ENCODE measurements at places on chromosomes 2 and 18. TPM values are rescaled to one million over a fixed set of nuclear protein-coding genes. Genes with fewer than 3 reads are reported as not detected.
A peak's percentile ranks its signal among the peaks of the same experiment; 100 is the strongest.

- no peaks in the 10 kb centered on the region for H3K4me1 ChIP-seq
- no peaks in the 10 kb centered on the region for H3K27me3 ChIP-seq
- H3K4me3 ChIP-seq, result no peak overlapping the region
- DNase-seq, result no peak
- H3K36me3 ChIP-seq, result no peaks in the 10 kb centered on the region
- H3K27ac ChIP-seq, result no peak overlapping the region
These were observed 113.1 kb upstream of the WDR75 start for GRCh38 chr2:189327879-189328847.

- no peaks in the 10 kb centered on the region for H3K27me3 ChIP-seq
- no peaks in the 10 kb centered on the region for H3K4me1 ChIP-seq
- no peak for DNase-seq
- no peak overlapping the region for H3K4me3 ChIP-seq
These were observed 18.8 kb downstream of the ANKRD29 start for GRCh38 chr18:23643815-23644490.

DNA sequence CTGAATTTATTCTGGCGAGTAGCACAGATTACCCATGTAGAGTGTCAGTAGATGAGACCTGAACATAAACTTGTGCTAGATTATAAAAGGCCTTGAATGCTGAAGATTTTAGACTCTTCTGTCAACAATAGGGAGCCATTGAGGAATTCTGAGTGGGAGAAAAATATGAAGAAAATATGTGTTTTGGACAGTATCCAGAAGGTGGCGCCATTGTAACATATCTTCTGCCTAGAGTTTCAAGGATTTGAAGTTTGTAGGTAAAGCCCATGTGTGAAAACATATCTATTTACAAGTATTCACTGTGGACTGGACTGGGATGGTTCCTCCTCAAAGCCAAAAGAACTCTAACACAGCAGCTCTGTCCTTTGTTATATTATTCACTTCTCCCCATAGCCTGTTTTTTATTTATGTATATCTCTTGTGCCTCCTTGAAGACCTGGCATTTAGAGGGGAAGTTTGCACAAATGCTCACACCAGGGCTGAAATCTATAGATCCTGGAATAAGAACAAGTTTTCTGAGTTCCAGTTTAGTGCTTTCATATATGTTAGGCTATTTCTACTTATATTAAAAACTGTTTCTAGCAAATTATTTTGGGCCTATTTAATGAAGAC is 124.9 kb downstream of the RDH14 start:
- H3K4me1 ChIP-seq, result no peaks in the 10 kb centered on the region
- H3K27ac ChIP-seq, result no peak overlapping the region
- H3K27me3 ChIP-seq, result no peaks in the 10 kb centered on the region

GRCh38 chr18:28846958-28847357 is 670.0 kb upstream of the CDH2 start:
- DNase-seq, result no peak
- no peak overlapping the region for H3K4me3 ChIP-seq
- H3K4me1 ChIP-seq, result no peaks in the 10 kb centered on the region
- no peaks in the 10 kb centered on the region for H3K27me3 ChIP-seq
- H3K27ac ChIP-seq, result no peak overlapping the region
- no peaks in the 10 kb centered on the region for H3K36me3 ChIP-seq

GRCh38 chr2:6917071-6917760 is at the start of gene RNF144A:
RNF144A (plus strand) TSS chr2:6917412; CDS start chr2:6996927, 79,515 bp downstream.
- no peaks in the 10 kb centered on the region for H3K27me3 ChIP-seq
- peaks cover 17% of the 10 kb centered on the region for H3K4me1 ChIP-seq
- peak; percentile 87 for DNase-seq

GALNT5 gene
- total RNA-seq, result 0.06 TPM

GRCh38 chr18:76814256-76814655 is 8.1 kb upstream of the ZNF236 start:
- no peak for DNase-seq
- H3K27ac ChIP-seq, result no peak overlapping the region
- H3K4me3 ChIP-seq, result no peak overlapping the region
- no peaks in the 10 kb centered on the region for H3K4me1 ChIP-seq
- H3K27me3 ChIP-seq, result no peaks in the 10 kb centered on the region

VSNL1 gene
- 108 TPM for total RNA-seq

LIMS3 gene
- total RNA-seq, result 2.0 TPM

TAF1B gene
- 25.8 TPM for total RNA-seq

DNA sequence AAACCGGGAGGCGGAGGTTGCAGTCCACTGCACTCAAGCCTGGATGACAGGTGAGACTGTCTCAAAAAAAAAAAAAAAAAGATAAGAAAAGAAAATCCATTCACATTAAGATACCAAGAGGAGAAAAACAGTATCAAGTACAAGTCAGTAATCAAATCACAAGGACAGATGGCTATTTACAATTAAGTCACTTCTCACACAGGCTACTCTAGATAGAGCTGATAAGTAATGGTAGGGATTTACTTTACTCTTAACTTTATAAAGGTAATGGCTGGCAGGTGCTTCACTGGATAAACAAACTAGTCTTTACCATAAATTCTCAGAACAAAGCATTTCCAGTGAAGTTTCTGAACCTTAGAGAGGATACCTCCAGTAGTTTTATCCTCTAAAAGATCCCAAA is 11.5 kb downstream of the SF3B1 start:
- DNase-seq, result no peak
- peaks cover 42% of the 10 kb centered on the region for H3K36me3 ChIP-seq
- no peak overlapping the region for H3K4me3 ChIP-seq
- no peaks in the 10 kb centered on the region for H3K27me3 ChIP-seq
- H3K27ac ChIP-seq, result no peak overlapping the region

ADAM17 gene
- 23.5 TPM for total RNA-seq

SERPINB12 gene
- total RNA-seq, result not detected

GRCh38 chr2:35082072-35082471 is 1273.5 kb upstream of the CRIM1 start:
- no peak overlapping the region for H3K27ac ChIP-seq
- H3K4me3 ChIP-seq, result no peak overlapping the region
- no peak for DNase-seq
- no peaks in the 10 kb centered on the region for H3K27me3 ChIP-seq
- H3K36me3 ChIP-seq, result no peaks in the 10 kb centered on the region
- H3K4me1 ChIP-seq, result no peaks in the 10 kb centered on the region

DNA sequence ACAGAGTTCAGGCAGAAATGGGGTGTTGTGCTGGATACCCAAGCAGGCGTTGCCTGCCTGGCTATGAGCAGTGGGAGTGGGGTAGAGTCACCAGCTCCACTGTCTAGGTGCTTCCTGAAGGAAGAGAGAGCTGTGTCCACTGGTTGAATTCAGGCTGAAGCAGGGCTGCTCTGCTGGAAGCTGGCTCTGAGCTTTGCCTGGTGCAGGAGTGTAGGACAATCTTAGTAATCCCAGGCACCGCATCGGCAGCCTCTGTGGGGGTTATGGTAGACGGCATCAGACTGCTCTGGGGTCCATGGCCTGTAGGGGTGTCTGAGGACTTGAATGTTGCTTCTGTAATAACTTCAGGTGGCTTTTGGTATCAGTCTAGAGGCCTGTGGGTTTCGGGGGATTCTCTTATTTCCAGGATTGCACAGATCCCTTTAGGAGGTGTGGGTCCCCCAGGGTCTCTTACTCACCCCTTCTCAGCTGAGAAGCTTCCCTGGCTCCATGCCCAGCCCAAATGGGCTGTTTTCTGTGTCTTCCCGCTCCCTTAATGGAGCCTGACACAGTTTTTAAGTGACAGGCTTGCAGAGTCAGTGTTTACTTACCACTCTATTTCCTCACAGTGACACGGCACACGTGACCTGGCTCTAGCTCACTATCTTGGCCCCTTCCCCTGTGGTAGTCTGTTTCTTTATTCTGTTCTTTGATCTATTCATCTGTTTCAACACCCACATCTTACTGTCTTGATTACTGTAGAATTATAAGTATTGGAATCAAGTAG is 644.3 kb downstream of the CBLN2 start:
- H3K4me1 ChIP-seq, result no peaks in the 10 kb centered on the region
- DNase-seq, result no peak
- no peak overlapping the region for H3K27ac ChIP-seq
- H3K36me3 ChIP-seq, result no peaks in the 10 kb centered on the region

KIF1A gene
- 281 TPM for total RNA-seq

- no peak overlapping the region for H3K4me3 ChIP-seq
- DNase-seq, result no peak
- H3K36me3 ChIP-seq, result peaks cover 3% of the 10 kb centered on the region
- H3K27ac ChIP-seq, result no peak overlapping the region
These were observed 13.1 kb downstream of the KRCC1 start for GRCh38 chr2:88042476-88042875.

DNA sequence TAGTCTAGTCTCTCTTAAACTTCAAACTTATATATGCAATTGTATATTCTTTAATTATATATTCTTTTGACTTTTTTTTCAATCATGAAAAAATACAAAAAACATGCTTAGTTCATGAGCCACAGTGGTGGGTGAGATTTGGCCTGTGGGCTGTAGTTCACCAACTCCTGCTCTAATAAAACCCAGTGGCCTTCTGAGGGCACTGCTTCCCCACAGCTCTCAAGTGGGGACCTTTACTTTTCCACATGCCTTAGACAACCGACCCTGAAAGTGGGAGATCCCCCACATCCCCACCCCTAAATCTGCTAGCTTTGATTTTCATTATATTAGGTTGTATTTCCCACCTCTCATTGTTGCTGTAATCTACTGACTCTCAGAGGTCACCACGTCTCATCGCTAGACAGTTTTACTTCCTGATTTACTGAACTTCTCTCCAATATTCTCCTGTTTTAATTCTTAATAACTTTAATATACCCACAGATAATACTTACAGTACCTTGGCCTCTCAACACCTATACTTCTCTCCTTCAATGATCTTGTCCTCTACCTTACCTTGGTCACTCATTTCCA is 57.3 kb downstream of the ROCK1 start:
- H3K27me3 ChIP-seq, result no peaks in the 10 kb centered on the region
- H3K27ac ChIP-seq, result no peak overlapping the region
- H3K4me1 ChIP-seq, result no peaks in the 10 kb centered on the region
- no peaks in the 10 kb centered on the region for H3K36me3 ChIP-seq
- no peak overlapping the region for H3K4me3 ChIP-seq

DNA sequence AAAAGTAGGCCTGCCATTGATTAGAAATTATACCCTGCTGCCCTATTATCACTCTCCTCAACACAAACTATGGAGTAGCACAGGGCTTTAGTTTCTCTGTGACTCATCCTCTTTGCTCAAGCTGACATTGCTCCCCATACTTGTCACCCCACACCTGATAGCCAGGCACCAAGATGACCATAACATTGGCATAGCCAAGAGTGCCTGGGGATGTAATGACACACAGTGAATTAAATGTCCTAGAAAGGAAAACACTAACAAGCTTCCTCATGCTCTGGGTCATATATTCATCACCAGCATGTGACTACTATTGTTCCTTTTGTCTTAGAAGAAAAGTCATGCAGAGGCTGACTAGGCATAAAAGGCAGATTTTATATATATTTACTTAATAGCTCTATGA is 137.8 kb upstream of the RND3 start:
- H3K4me1 ChIP-seq, result no peaks in the 10 kb centered on the region
- no peak overlapping the region for H3K27ac ChIP-seq
- DNase-seq, result no peak
- H3K27me3 ChIP-seq, result no peaks in the 10 kb centered on the region

CKAP2L gene
- total RNA-seq, result 20.7 TPM

DNA sequence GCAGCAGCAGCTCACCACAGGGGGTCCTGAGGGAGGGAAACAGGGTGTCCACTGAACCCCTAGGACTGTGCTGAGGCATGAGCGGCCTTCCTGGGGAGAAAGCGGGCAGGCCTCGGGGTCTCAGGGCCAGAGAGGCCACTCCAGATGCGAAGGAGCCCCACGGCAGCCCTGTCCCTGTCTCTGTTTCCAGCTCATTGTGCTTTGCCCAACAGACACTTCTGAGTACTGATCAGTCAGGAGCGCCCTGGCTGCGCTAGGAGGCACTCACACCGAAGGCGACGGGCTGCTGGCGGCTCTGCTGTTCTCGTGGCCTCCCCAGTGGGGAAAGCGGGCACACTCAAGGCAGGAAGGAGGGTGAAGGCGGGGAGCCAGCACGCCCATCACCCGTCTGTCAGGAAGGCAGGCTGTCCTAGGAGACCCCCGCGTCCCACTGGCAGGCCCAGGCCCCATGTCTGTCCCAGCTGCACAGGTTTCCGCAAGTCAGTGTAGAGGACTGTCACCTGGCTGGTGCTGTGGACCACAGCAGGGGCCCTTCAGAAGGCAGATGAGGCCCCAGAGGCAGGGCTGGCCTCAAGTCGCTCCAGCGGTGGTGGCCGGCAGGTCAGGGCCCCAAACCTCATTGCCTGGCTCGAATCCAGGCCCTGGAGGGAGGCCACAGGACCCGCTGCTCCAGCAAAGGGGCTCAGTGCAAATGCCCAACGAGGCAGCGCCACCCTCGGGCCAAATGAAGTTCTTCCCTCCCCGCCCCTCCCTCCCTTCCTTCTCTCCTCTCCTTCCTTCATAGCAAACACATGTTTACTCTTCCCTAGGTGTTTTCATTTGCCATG is 6.8 kb downstream of the ESPNL start:
- no peak overlapping the region for H3K4me3 ChIP-seq
- no peak for DNase-seq

MBOAT2 gene
- 23.4 TPM for total RNA-seq

GRCh38 chr2:36137612-36138011 is 218.0 kb upstream of the CRIM1 start:
- no peaks in the 10 kb centered on the region for H3K27me3 ChIP-seq
- DNase-seq, result no peak
- H3K4me3 ChIP-seq, result no peak overlapping the region
- H3K4me1 ChIP-seq, result no peaks in the 10 kb centered on the region
- no peak overlapping the region for H3K27ac ChIP-seq

DNA sequence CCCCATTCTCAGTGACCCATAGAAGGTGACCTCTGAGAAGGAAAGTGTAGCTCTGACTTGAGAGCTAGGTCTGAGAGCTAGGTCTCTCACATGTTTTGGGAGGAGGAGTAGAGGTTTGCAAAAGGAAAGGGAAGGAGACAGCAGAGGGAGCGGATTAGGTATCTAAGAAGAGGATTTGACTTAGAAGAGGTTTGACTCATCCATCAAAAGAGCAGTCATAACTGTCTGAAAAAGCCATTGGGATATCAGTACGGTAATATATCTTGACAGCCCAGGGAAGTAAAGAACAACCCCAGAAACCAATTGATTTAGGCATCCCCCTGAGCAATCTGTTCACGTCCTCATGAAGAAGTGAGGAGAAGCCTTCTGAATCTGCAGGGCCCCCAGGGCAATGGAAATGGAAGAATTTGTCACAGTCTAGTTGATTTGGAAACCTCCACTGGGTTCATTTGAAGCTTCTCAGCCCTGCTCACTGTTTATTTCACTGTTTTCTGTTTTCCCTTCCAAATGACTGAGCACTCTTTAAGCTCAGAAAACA is 19.3 kb downstream of the OXER1 start:
- H3K27me3 ChIP-seq, result no peaks in the 10 kb centered on the region
- no peak overlapping the region for H3K27ac ChIP-seq
- H3K36me3 ChIP-seq, result no peaks in the 10 kb centered on the region
- H3K4me3 ChIP-seq, result no peak overlapping the region

DNA sequence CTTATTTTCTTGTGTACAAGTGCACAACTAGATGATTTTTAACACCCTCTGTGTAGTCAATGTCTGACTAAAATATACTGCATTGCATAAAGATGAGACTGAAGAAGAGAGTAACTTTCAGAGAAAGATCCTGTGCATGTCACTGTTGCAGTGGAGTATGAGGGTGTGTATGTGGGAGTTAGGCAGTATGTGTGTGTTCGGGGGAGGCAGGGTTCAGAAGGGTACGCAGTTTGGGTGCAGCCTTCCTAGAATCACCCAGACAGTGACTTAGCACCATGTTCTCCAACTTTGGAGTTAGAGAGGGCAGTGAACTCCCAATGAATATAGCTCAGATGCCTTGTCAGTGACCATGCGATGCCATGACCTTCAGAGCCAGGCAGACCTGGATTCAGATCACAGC is 84.6 kb downstream of the LRATD1 start:
- no peaks in the 10 kb centered on the region for H3K27me3 ChIP-seq
- no peaks in the 10 kb centered on the region for H3K4me1 ChIP-seq
- DNase-seq, result no peak
- no peak overlapping the region for H3K4me3 ChIP-seq

NT5C1B gene
- not detected for total RNA-seq

All from H1 (cell line).